ENCODE measurements at places on chromosomes 2 and 18.

DNA sequence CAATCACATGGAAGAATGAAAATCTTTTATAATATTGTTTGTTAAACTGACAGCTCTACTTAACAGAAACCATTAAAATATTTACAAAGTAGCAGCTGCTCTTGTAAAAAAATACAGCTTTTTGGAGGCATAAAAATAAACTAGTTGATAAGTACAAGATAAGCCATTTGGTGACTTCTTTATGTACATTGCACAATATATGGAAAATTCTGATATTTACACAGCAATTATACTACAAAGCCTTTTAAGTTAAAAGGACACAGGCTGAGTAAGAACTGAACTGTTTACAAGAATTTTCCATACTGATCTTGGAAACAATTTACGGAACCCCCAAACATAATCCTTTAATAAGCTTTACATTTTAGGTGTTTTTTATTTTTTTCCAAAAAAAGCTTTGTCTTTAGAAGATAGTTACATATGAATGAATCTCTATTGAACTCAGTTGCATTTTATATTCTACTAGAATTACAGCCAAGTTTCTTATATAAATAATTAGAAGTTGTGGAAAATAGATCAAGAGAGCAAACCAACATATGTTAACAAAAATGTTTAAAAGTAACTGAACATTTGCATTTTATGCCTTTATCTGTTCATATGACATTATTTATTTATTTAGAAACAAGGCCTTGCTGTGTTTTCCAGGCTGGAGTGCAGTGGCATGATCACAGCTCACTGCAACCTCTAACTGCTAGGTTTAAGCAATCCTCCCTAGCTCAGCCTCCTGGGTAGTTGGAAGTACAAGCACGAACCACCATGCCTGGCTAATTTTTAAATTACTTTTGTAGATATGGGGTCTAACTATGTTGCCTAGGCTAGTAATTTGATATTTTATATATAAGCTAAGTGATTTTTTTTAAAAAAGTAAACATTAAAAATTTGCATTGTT is 142.5 kb downstream of the OTX1 start:
- no peak for DNase-seq

- no peak for DNase-seq
Measured at GRCh38 chr2:25316101-25316500, 25.6 kb downstream of the DNMT3A start.

DNA sequence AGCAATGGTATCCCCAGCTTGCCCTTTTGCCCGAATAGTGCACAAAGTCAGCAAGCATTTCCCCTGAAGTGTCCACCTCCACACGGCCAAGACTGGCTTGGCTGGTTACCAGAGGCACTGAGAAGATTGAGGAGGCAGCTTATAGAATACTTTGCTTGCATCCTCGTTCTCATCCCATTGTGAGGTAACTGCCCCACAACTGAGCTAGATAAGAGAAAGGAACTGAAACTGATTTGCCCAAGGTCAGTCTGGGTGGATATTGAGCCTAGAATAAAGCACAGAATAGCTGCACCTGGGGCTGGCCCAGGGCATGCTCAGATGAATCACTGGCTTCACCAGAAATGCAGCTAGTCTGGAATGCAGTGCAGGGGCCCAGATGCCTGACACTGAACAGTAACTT is 32.7 kb upstream of the MAP4K3 start:
- DNase-seq = peak; percentile 66

DNA sequence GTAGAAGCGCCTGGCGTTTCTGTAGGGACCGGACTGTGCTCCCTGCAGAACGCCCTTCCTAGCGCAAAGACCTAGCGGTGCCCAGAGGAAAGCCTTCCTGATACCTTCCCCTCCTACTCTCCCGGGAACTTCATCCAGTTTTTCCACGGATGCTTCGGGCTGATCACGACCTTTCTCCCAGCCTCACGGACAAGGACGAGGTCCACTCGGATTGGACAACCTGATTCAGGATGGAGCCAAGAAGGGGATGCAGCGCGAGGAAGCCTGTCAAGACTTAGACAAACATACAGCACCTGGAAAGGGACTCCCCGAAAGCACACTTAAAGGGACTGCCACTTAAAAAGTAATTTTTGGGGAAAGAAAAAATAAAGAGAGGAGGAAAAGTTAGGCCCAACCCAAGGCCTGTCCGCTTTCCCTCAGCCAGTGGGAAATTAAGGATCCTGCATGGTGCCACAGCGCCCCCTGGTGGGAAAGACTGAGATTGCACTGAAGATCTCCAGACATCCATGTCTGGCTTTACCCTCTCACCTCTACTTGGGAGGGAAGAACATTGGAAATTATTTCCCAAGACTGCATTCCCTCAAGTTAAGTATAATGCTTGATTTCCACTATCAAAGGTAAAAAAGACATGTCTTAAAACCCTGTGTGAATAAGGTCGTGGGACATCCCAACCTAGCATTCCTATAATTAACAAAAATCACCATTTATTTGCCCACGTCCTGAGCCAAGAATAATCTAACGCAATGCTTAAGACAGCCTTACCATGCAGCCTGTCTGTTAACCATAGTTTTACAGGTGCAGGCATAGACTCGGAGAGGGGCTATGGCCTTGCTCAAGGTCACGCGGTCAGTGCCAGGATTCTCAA is 13.4 kb upstream of the COPS8 start:
- DNase-seq = peak; percentile 70

DNA sequence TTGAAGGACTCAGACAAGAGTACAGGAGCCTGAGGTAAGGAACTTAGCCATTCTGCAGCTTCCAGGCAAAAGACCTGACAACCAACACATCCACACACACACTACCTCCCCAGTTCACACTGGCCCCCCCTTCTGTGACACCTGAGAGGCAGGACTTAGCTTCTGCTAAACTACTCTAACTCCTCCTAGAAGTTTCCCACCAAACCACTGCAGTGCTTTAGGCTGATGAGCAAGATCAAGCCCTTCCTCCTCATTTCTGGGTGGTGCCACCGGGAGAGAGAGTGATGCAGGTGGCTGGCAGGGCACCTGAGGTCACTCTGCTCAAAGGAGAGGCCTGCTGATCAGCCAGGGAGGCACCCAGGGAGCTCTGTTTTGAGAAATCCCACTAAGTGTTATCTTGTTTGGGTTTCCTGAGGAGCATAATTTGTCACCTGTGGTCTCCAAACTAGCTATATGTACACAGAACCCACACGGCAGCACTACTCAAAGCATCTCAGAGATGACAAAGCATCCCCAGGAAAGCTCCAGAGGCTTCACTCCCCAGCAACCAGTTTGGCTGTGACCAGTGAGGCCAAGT is 188.4 kb downstream of the MYO5B start:
- DNase-seq = no peak

- DNase-seq = no peak
Measured at GRCh38 chr2:108346827-108347226, 30.9 kb upstream of the SULT1C4 start.

DNA sequence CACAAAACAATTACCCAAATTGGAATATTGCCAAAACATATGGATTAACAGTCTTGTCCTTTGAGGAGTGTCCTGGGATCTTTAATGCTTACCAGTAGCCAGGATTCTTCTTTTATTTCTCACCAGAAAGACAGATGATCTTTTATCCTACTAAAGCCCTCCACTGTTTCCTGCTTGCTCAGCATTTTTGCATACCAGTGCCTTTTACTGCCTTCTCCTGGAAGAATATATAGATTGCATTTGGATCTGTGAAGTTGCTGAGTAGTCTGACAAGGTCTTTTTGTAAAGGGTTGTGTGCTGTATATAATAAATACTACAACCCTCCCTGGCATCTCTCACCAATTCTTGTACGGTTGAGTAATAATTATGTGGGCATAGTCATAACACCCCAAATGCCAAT is 652.2 kb downstream of the LRRTM4 start:
- DNase-seq = peak; percentile 22

- no peak for DNase-seq
Measured at GRCh38 chr2:75600461-75601011, 39.8 kb upstream of the EVA1A start.

DNA sequence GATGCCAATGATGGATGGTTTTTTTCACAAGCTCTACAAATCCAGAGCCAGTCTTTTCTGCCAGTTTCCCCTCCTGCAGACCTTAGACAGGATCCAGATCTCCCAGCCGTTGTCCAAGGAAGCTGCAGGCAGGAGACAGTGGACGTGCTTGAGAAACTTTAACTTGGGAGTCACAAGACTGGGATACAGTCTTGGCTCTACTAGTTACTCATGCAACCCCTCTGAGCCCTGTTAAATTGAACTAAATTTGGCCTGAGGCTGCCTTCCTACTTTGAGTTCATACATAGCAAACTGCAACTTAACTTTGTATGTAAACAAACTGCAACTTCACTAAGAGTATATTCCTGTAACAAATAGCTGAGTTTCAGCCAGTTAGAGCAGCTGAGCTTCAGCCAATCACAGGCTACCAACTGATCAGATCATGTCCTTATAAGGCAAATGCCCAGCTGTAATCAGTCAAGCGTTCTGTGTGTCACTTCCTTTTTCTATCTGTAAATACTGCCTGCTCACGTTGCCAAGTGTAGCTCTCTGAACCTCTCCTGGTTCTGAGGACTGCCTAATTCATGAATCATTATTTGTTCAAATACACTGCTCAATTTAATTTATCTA is 140.9 kb downstream of the CAPN13 start:
- no peak for DNase-seq

GRCh38 chr18:12113999-12114646 is 20.5 kb downstream of the ANKRD62 start:
- DNase-seq = no peak

DNA sequence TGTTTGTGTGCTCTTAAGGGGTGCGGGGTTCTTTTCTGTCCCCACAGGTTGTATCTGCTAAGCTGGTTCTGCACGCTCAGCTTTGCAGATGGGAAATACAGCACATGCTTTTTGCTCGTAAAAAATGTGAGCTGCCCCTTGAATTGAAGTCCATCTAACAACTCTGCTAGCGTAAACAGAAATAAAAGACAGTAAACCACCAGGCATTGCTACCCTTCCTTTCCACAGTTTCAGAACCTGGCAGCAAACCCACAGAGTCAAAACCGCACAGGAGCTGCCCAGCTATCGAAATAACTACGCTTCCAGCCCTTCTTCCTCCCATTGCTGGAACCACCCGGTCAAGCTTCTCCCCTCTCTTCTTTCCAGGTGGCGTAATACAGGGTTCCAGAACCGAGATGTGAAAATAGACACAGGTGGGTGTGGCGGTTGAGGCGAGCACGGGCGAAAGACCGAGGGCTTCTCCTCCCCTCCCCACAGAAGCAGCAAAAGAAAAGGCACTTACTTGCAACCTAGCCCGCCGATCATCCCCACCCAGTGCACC is 479 bp downstream of the SCN9A start:
- no peak for DNase-seq

GRCh38 chr2:8430628-8431027 is 251.2 kb upstream of the ID2 start:
- DNase-seq = no peak

GRCh38 chr2:173254659-173255058 is 100.0 kb upstream of the CDCA7 start:
- DNase-seq = peak; percentile 42

- DNase-seq = no peak
Measured at GRCh38 chr2:132980304-132980703, 310.3 kb upstream of the LYPD1 start.

DNA sequence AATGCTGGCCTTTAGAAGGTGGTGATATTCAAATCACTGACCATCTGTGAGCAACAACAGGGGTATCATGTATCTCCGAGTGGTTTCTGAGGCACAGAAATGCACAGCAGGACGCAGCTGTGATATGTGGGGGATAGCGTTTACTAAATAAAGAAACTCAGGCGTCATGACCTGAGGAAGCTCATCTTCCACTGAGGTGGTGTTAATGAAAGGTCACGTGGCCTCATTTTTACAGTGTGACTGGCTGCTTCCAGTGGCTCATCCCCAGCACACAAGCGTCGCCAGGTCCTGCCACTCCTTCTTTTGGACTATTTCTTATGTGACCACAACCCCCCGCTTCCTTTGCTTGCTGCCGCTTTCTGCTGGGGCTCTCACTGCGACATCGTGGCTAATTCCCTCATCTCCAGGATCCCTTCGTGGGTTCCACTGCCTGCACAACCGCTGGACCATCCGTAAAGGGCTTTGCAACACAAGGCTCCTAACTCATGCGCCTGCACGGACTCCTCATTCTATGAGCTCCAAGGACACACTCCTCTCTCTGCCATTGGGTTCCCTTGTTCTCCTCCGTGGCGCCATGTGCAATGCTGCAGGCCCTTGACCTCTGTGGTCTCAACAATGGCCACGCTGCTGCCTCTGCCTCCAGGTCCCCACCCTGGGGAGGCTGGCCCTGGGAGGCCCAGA is 109.3 kb downstream of the MBP start:
- no peak for DNase-seq

DNA sequence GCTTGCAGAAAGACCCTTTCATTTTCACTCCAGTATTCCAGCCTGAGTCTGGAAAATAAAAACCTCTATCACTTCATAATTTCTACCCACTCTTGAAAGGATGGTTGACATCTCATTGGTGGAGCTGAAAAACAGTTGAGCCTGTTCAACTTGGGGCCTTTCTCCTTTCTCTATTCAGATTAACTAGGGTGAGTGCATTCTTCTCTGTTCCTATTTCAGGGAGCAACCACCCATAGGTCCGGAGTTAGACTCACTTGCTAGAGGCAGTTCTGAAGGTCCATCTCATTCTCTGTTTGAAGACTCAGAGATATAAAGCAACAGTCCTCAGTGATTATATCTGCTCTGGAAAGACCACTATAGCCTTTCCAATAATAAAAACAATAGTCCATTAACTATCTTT is 167.9 kb upstream of the SPOPL start:
- no peak for DNase-seq

DNA sequence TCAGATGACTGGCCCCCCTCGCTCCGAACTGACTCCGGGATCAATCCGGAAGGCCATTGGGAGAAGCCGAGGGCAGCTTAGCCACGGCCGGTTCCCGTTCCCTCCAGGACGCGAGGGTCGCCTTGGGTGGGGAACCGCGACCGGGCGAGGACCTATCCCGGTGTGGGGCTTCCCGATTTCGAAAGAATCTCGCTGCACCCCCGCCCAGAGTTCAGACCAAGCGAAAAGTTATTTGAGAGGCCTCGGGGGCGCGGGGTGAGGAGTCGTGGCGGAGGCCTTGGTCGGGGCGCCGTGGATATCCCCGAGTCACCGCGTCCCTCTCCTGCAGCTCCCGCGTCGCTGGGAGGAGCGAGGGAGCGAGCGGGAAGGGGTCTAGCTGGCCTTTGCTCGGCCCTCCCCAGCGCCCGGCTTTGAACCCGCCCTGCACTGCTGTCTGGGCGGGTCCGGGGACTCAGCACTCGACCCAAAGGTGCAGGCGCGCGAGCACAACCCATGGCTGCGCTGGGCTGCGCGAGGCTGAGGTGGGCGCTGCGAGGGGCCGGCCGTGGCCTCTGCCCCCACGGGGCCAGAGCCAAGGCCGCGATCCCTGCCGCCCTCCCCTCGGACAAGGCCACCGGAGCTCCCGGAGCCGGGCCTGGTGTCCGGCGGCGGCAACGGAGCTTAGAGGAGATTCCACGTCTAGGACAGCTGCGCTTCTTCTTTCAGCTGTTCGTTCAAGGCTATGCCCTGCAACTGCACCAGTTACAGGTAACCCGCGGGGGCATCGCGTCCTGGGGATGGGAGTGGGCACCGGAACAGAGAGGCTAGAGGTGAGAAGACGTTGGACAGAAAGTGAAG is at the start of gene CYP27A1:
TSS of gene CYP27A1 (plus strand) at position 457 of the 837 bp plus-strand sequence. CDS start at position 493, 36 bp downstream.
- peak; percentile 55 for DNase-seq

- DNase-seq = no peak
Measured at GRCh38 chr2:102492006-102492405, 19.0 kb downstream of the SLC9A4 start.

Data from mesendoderm (in vitro differentiated cells).